Activated naive CD8-positive, alpha-beta T cell treated with anti-CD3 and anti-CD28 coated beads, Interleukin-2, amount 10 ng/mL, durations not matched to agents 7 days and 5 days (primary cell): ENCODE measurements at places on chromosomes 4 and X. TPM values are rescaled to one million over a fixed set of nuclear protein-coding genes. Genes with fewer than 3 reads are reported as not detected.
A peak's percentile ranks its signal among the peaks of the same experiment; 100 is the strongest.

Gene TLR2
- 0.89 TPM for total RNA-seq

Gene PTCHD1
- total RNA-seq = not detected

Gene RTL5
- 3.0 TPM for total RNA-seq

Gene USP17L19
- not detected for total RNA-seq

Gene ZGRF1
- total RNA-seq = 43.2 TPM

Gene RBM47
- 3.1 TPM for total RNA-seq

DNA sequence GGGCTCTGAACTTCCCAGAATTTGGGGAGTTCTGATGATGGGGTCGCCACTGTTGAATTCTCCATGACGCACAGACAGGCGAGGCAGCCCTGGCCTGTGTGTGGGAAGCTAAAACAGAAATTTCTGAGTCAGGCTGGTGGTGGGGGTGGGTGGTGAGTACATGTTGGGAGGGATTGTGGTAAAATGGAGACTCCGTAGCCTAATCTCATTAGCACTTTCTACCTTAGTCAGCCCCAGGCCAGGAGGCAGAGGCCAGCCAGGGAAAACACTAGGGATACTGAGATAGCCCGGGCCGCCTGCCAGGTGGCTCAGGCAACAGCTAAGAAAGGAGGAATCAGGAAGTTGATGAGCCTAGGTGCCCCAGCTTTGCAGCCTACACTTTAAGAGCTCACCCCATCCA, 39.3 kb upstream of the NHSL2 start:
- peaks cover 4% of the 10 kb centered on the region for H3K27me3 ChIP-seq
- H3K27ac ChIP-seq = no peak overlapping the region
- H3K4me3 ChIP-seq = no peak overlapping the region

- peaks cover 3% of the 10 kb centered on the region for H3K4me1 ChIP-seq
- DNase-seq = no peak
- no peak overlapping the region for H3K27ac ChIP-seq
These were observed 35.1 kb downstream of the FBXO8 start for GRCh38 chr4:174248407-174248806.

DNA sequence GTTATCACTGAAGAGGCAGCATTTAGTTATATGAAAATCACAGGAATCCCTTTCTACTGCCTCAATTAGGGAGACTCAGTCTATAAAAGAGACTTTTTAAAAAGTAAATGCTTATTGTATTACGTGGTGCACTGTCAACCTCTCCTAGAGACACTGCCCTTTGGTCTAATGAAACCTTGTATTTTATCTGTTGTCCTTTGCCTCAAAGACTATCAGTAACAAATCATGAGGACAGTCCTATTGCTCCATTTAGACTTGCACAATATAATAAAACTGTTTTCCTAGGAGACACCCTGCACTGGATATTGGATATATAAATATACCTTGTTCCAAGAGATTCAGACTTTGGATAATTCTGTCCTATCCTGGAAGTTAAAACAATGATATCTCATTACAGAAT, 34.2 kb downstream of the VCX3A start:
- no peak overlapping the region for H3K27ac ChIP-seq
- H3K4me3 ChIP-seq = no peak overlapping the region
- no peaks in the 10 kb centered on the region for H3K36me3 ChIP-seq
- H3K4me1 ChIP-seq = no peaks in the 10 kb centered on the region
- peaks cover 1% of the 10 kb centered on the region for H3K27me3 ChIP-seq

DNA sequence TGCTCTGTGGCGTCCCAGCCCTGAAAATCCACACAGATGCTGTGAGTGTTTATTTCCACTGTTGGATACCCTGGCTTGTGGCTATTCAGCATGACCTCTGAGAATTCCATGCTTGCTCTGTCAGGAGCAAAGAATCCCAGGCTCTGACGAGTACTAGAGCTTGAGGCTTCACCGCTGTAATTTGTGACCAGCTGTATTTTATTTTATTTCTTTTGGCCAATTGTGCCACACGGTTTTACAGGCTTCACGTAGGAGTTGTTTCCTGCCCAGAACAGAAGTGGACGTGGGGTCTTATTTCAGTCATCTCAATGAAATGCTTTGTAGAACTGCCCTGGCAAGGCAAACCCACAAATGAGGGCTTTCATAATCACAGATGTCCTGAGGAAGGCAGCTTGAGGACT, 69.4 kb upstream of the CLDN34 start:
- no peak for DNase-seq
- no peaks in the 10 kb centered on the region for H3K36me3 ChIP-seq
- no peak overlapping the region for H3K4me3 ChIP-seq
- no peak overlapping the region for H3K27ac ChIP-seq
- no peaks in the 10 kb centered on the region for H3K4me1 ChIP-seq
- peaks cover 3% of the 10 kb centered on the region for H3K27me3 ChIP-seq

- H3K4me1 ChIP-seq = no peaks in the 10 kb centered on the region
- no peaks in the 10 kb centered on the region for H3K36me3 ChIP-seq
- DNase-seq = no peak
- H3K27ac ChIP-seq = no peak overlapping the region
These were observed 17.8 kb upstream of the RNF4 start for GRCh38 chr4:2451036-2451520.

DNA sequence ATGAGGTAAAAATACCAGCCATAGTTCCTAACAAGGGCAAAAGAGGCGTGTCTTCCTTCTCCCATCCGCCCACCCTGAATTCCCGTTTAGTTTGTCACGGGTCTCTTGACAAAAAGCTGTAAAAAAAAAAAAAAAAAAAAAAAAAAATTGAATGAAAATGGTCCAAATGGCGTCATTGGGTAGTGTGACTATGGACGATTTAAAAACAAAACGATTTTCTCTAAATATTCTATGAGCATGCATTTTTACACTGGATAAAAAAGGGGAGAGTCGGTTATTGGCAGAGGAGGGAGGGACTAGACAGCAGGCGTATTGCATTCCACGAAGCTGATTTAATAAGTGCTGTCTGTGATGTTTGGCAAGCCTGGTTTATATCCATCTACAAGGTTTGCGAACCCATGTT, at the start of gene FAM133A:
TSS of gene FAM133A (plus strand) at position 338 of the 403 bp plus-strand sequence. CDS start 35,214 bp downstream, outside the sequence.
- H3K4me1 ChIP-seq = peaks cover 4% of the 10 kb centered on the region
- no peak for DNase-seq
- H3K4me3 ChIP-seq = peak within 1 kb of the TSS; percentile 89
- peaks cover 3% of the 10 kb centered on the region for H3K27me3 ChIP-seq
- no peaks in the 10 kb centered on the region for H3K36me3 ChIP-seq

GRCh38 chr4:169136796-169137557, 126.9 kb upstream of the CBR4 start:
- H3K4me3 ChIP-seq = no peak overlapping the region
- DNase-seq = no peak
- H3K4me1 ChIP-seq = no peaks in the 10 kb centered on the region
- peaks cover 9% of the 10 kb centered on the region for H3K27me3 ChIP-seq

- no peaks in the 10 kb centered on the region for H3K4me1 ChIP-seq
- no peak for DNase-seq
- H3K27ac ChIP-seq = no peak overlapping the region
- H3K36me3 ChIP-seq = no peaks in the 10 kb centered on the region
These were observed 207.3 kb upstream of the HS3ST1 start for GRCh38 chr4:11636031-11636430.

- H3K36me3 ChIP-seq = peaks cover 33% of the 10 kb centered on the region
- peak overlapping the region; percentile 98 for H3K27ac ChIP-seq
- H3K4me1 ChIP-seq = peaks cover 51% of the 10 kb centered on the region
- peak overlapping the region; percentile 95 for H3K4me3 ChIP-seq
These were observed 525 bp upstream of the CISD2 start for GRCh38 chr4:102868153-102868780.

DNA sequence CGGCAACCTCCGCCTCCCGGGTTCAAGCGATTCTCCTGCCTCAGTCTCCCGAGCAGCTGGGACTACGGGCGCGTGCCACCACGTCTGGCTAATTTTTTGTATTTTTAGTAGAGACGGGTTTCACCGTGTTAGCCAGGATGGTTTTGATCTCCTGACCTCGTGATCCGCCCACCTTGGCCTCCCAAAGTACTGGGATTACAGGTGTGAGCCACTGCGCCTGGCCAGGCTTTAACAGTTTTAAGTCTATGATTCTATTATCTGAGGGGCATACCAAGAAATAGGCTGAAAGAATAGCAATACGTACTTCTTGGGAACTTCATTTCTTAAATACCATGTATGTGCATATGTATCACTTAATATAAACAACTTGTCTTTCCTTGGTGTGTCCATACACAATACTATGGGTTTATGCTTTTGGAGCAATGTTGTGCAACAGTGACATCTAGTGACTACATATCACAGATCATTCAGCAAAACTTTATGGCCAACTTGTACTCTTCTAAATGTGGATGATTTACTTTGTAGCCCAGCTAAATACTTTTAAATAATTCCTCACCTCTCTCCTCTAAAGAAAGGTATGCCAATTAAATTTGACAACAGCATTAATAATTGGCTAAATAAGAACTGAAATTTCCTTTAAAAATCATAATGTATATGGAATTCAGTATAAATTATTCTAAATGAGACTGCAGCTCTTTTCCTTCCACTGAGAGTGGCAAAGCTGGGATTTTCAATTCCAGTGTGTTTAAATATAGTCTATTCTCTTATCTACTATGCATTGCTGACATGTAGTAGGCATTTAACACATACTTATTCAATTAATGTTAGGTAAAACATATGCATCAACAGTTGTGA, 10.4 kb downstream of the SLC9B1 start:
- no peak overlapping the region for H3K4me3 ChIP-seq
- H3K36me3 ChIP-seq = no peaks in the 10 kb centered on the region
- H3K27ac ChIP-seq = no peak overlapping the region
- H3K4me1 ChIP-seq = no peaks in the 10 kb centered on the region
- H3K27me3 ChIP-seq = no peaks in the 10 kb centered on the region

GRCh38 chr4:77022560-77023179, 53.1 kb downstream of the CCNI start:
- peaks cover 17% of the 10 kb centered on the region for H3K4me1 ChIP-seq
- H3K27me3 ChIP-seq = no peaks in the 10 kb centered on the region
- peaks cover 44% of the 10 kb centered on the region for H3K36me3 ChIP-seq
- no peak overlapping the region for H3K4me3 ChIP-seq
- no peak for DNase-seq

- H3K36me3 ChIP-seq = no peaks in the 10 kb centered on the region
- no peak overlapping the region for H3K4me3 ChIP-seq
- no peak for DNase-seq
- H3K27me3 ChIP-seq = peaks cover 11% of the 10 kb centered on the region
- no peaks in the 10 kb centered on the region for H3K4me1 ChIP-seq
- H3K27ac ChIP-seq = no peak overlapping the region
These were observed 93.1 kb upstream of the RBPJ start for GRCh38 chr4:26227601-26228229.

- no peak for DNase-seq
- no peaks in the 10 kb centered on the region for H3K27me3 ChIP-seq
- H3K36me3 ChIP-seq = no peaks in the 10 kb centered on the region
- no peaks in the 10 kb centered on the region for H3K4me1 ChIP-seq
These were observed 233.3 kb upstream of the EDNRA start for GRCh38 chr4:147247579-147247978.

- no peaks in the 10 kb centered on the region for H3K27me3 ChIP-seq
- no peak for DNase-seq
- no peaks in the 10 kb centered on the region for H3K36me3 ChIP-seq
These were observed 49.0 kb downstream of the HTN1 start for GRCh38 chr4:70099206-70099605.

DNA sequence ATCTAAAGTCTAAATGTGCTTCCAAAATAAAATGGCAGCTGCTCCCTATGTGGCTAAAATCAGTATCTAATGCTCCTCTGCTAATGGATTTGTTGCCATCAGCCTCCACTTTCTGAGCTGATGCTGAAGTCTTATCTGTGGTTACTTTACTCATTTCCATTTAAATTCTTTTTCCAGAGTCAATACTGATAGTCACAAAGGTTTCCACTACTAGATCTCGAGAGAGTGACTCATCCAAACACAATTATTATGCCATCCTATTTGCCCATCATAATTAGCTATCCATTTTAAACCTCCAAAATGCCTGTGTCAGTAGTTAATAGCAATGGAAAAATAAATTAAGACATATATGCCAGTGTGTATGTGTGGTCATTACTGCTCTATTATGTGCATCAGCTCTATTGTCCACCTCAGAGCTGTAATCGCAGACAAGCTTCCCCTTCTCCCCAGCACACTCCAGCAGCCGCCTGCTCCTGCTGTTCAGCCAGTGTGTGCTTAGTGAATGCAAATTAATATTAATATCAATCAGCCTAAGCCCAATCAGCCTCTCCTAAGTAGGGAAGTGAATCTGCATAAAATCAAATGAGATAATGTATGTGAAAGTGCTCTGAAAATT, 199.8 kb upstream of the ZIC3 start:
- no peaks in the 10 kb centered on the region for H3K36me3 ChIP-seq
- H3K27ac ChIP-seq = no peak overlapping the region
- DNase-seq = no peak
- no peak overlapping the region for H3K4me3 ChIP-seq

- H3K4me3 ChIP-seq = no peak overlapping the region
- no peak overlapping the region for H3K27ac ChIP-seq
- no peak for DNase-seq
- peaks cover 9% of the 10 kb centered on the region for H3K27me3 ChIP-seq
- no peaks in the 10 kb centered on the region for H3K4me1 ChIP-seq
These were observed 90.7 kb downstream of the SHROOM3 start for GRCh38 chr4:76525751-76526150.
